Left renal cortex interstitium (tissue), 4 donors: ENCODE measurements at places on chromosomes 1 and 21.

DNA sequence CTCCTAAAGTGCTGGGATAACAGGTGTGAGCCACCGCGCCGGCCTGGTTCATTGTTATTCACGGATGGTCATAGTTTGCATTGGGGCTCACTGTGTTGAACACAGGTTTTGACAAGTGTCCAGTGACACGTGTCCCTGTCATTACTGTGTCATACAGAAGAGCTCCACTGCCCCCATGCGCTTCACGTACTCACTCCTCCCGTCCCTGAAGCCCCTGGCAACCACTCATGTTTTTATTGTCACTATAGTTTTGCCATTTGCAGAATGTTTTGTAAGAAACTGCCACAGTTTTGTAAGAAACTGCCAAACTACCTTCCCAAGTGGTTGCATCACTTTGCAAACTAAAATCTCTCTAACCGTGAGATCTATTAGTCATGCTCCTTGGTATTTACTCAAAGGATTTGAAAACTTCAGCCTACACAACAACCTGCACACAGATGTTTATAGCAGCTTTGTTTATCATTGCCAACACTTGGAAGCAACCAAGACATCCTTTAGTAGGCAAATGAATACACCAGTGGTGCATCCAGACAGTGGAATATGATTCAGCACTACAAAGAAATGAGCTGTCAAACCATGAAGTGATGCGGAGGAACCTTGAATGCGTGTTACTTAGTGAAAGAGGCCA, 163.2 kb upstream of the COL6A1 start:
- DNase-seq, result no peak

GRCh38 chr1:206415942-206416341, 54.3 kb upstream of the IKBKE start:
- no peak for DNase-seq

DNA sequence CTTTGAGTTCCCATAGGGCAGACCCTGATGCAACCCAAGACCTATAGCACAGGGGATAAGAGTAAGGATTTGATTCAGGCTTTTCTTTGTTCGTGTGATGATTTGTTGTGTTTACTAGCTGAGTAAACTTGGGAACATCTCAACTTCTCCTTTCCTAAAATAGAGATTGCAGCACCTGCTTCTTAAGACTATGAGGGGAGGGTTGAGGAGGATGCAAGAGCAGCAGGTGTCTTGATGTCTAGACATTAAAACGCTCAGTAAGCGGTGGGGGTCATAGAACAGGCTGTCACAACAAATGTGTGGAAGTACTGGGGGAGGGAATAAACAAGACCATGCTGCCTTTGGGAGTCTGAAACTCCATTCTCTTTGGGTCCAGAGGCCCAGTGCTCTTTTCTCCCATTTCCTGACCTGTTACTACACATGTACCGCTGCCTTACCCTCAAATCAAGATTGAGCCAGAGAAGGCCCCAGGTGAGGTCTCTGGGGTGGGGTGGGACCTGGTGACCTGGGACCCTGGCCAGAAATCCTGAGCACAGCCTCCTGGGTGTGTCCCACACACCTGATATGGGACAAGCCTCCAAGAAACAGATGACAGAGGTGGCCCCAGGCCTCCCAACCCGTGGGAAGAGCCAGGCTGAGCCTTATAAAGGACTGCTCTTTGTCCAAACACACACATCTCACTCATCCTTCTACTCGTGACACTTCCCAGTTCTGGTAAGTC, at the start of gene S100A7A:
Gene S100A7A (plus strand): TSS at position 671 of the 721 bp plus-strand sequence. CDS start 1,563 bp downstream, outside the sequence.
- DNase-seq, result no peak

DNA sequence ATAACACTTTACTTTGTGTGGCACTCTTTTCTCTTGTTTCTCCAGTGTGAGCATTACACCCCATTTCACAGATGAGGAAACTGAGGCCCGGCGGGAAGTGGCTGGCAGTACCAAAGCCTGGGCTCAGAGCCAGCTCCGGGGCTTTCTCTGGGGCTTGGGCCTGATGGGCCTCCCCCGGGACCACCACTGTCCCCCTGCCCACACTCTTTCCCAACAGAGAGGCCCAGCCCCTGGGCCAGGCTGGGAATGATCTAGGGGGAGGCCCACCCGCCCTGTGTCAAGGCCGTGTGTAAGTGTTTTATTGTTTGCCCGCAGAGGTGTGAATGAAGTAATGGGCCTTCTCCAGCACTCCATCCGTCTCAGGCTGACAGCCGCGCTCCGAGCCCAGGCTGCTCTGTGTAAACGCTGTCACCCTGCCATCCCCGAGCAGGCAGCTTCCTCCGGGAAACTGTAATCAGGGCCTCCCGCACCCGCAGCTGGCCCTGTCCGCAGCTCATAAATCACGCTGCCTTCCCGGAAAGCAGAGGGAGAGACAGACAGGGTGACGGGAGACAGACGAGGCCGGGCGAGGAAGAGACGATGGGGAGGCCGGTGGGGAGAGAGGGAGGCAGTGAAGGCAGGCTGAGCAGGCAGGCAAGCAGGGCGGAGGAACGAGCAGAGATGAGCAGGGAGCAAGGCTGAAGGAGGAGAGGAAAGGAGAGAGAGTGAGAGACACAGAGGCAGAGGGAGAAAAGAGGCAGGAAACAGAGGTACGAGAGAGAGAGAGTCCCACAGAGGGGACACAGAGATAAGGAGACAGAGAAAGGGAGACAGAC, 109.7 kb upstream of the ZBTB40 start:
- peak; percentile 58 for DNase-seq

- DNase-seq, result no peak
Observed at GRCh38 chr1:168064216-168064615, 72.5 kb downstream of the GPR161 start.

DNA sequence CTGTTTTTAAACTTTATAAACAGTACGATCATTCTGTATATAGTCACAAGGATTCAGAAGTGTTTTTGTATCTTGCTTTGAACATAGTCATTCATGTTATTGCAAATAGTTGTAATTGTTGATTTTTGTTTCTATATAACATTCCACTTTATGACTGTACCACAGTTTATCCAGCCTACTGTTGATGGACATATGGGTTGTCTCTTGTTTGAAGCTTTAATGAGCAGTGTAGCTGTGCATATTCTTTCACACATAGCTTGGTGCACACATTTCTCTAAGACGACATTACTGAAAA, 6.1 kb downstream of the CD101 start:
- DNase-seq, result no peak

GRCh38 chr21:44443891-44444285, 11.4 kb upstream of the LRRC3 start:
- no peak for DNase-seq

DNA sequence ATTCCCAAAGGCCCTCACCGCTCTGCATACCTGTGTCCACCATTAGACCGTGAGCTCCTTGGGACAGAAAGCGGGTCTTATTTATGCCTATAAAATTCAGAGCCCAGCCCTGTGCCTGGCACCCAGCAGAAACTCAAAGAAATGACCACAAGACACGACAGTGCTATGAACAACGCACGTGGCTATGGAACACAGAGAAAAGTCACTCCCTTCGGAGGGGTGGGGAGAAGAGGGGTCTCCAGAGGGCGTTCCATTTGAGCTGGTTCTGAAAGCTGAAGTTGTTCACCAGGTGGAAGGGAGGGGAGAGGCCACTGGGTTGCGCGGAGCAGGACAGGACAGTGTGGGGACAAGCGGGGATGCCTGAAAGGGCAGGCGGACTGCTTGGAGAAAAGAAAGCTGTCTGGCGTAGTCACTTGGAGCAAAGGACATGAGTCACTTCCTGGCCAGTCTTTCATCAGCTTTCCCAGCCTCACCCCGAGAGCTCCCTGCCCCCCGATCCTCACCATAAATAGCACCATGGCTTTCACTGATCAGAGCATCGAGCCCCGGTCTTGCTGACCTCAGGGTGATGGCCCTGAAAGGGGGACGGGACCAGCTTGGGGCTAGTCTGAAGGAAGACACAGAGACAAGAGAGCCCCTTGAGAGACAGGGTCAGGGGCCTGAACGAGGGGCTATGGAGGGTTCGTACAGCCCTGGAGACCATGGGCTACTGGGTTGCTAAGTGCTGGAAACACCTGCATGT, 28.5 kb downstream of the ECE1 start:
- no peak for DNase-seq

- DNase-seq, result no peak
Observed at GRCh38 chr21:34988139-34988538, 61.0 kb downstream of the RUNX1 start.

- no peak for DNase-seq
Observed at GRCh38 chr21:46150073-46150472, 5.3 kb downstream of the FTCD start.

DNA sequence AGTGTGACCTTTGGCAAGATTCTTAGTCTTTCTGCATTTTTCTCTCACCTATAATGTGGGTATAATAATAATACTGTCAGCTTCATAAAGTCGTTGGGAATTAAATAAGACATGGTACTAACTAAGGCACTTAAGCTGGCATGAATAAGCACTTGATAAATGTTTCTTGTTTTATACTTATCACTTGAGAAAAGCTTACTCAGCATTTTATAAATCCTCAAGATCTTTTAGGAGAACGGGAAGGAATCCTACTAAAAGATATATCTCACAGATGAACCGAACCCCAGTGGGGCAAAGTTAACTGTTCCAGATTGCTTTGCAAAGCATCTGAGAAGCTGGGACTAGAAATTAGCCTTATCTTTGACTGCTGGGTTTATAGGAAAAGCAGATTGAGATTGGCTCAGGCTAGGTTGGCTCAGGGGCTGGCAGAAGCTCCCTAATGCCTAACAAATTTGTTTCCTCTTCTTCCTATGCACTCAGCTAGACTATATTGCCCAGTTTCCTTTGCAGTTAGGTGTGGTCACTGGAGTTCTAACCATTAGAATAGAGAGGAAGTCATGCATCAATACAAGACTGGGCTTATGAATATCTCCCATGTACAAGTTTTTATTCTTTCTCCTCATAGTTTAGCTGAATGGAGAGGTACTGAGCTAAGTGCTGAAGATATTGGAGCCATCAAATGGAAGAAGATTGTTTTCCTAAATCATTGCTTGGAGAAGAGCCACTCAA, 110.3 kb downstream of the TBX15 start:
- no peak for DNase-seq

- DNase-seq, result no peak
Observed at GRCh38 chr1:156372265-156372586, 3.2 kb downstream of the RHBG start.

DNA sequence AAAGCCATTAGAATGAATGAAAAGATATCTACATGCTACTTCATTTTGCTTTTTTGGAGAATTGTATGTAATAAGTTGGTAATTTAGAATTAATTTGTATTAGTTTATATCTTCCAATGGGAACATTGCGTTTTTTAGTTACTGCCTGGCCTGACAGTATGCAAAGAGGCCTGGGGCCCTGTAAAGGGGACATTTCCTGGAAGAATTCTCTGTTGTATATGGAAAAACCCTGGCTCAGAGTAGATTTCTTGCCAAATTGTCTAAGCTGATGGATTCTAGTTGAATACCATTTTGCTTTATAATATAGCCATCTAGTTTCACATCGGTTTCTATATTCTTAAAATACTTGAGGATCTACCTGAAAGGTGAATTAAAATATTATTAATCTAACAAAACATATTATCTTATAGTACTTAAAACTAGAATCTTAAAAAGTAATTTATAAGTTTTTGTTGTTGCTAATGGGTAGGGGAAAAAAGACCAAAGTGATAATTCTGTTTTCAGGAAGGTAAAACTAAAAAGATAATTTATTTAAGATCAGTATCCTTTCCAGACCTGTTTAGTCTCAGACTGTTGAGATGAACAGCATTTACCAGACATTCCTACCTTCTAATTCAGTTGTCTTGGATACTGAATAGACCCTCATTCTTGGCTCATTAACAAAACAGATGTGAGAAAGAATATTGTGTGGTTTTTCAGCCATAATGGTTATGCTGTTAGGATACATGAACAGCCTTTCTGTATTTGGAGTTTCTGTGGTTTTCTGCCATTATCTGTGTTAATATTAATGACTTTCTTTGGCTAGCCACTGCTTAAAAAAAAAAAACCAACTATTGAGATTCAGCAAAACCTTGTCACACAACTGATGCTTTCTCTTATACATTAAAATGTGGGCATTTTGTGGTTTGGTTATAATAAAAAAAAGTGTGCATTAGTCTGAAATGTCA, 4.8 kb downstream of the AGO3 start:
- DNase-seq, result peak; percentile 48

GRCh38 chr1:152112101-152112884, 3.0 kb downstream of the TCHH start:
- DNase-seq, result no peak

GRCh38 chr1:167808104-167808503, 86.3 kb downstream of the MPZL1 start:
- no peak for DNase-seq

GRCh38 chr1:231918239-231919015, 291.8 kb downstream of the DISC1 start:
- no peak for DNase-seq

DNA sequence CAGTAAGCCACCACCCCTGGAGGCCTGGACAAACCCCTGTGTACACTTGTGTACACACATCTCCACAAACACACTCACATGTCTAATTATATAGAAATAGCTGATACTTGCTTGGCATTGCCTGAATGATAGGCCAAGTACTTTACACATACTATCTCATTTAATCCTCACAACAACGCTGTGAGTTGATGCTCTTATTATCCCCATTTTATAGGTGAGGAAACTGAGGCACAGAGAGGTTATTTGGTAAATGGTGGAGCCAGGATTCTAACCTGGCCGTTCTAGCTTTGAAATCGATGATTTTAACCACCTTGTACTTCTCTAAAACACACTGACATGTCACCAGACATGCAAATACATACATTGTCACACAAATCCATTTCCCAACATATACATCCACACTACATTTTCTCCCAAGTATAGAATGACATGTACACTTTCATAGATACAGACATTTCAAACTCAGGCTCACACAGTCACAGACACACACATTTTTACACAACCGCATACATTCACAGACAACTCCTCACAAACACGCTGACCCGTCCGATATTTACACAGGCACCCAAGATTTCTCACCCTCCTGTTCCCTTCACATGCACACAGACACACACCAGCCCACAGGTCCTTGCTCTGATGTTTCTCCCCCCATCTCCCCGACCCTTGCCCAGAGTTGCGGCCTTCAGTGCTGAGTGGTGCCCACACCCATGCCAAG, 3.2 kb downstream of the ARHGEF19 start:
- DNase-seq, result no peak

DNA sequence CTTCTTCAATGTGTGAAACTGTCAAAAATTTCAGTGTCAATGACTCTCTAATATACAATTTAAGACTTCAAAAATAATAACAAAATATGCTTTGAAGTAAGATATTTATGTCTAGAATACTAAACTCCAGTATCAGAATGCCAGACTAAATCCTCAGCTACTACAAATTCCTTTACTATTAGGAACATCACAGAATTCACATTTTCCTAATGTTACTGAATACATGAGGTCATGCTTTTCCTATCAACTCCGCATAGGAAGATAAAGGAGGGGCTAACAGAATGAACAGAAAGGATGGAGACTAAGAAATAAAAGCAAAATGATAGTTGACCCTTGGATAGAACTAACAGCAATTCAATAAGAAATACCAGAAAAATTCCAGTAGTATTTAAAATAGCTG, 292.7 kb downstream of the SDCCAG8 start:
- no peak for DNase-seq

DNA sequence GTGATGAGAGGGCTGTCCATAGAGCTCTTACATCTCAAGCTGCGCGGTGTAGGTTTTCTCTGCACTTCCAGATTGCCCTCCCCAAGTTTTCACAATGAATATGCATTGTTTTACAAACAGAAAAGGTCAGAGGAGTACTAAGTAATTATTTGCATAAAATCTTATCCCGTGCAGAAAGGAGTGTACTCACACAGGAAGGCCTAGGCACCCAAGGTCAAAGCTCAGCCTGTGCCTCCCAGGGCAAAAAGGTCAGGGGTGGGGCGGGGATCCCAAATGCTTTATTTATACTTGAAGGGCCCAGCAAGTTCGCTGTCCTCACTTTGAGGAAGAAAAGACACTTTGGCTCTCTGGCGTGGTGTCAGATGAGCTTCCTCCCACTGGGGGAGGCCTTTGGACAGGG, 10.3 kb upstream of the KCNE1 start:
- DNase-seq, result no peak
